ENCODE measurements at places on chromosomes 4 and X.

DNA sequence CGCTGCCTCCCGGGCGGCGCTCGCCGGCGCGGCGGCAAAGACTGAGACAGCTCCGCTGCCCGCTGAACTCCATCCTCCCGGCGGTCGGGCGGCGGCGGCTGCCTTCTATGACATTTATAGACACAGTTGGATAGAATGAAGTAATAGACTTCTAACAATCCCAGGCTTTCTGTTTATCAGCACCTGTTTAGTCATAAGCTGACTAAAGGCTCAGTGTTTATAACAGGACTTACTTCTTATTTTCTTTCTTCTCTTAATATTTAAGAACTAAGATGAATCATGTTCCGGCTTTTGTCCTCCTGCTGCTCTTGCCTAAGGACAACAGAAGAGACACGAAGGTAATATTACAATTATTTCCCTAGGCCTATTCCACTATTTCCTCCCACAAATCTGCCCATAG, 3.9 kb downstream of the ARL13A start:
- no peak for DNase-seq

DNA sequence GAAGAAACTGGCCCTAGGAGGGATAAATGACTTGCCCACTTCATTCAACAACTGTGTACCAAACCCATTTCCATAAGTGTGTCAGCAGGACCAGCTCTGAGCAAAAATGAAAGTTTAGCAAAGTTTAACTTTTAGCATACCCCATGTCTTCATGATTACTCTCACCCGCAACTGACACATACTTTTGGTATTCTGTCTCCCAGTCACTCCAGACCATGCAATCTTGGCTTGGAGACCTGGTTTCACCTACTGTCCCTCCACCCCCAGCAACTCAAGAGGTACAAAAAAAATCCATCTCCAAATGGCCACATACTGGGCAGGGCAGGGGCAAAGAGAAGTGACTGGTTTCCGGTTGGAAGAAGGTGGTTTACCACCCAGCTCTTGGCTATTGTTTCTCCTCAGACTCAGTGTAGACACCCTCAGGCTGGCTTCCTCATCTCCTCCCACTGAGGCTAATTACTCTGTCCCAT, 79.8 kb downstream of the RLIM start:
- peak; percentile 79 for DNase-seq

GRCh38 chrX:129585691-129586090, 45.6 kb downstream of the OCRL start:
- DNase-seq: peak; percentile 52

GRCh38 chr4:119206178-119206577, 6.3 kb upstream of the USP53 start:
- DNase-seq: no peak

GRCh38 chr4:566508-567295, 9.4 kb downstream of the TMEM271 start:
- peak; percentile 30 for DNase-seq

GRCh38 chrX:155966876-155967275, 30.6 kb upstream of the IL9R start:
- peak; percentile 81 for DNase-seq

DNA sequence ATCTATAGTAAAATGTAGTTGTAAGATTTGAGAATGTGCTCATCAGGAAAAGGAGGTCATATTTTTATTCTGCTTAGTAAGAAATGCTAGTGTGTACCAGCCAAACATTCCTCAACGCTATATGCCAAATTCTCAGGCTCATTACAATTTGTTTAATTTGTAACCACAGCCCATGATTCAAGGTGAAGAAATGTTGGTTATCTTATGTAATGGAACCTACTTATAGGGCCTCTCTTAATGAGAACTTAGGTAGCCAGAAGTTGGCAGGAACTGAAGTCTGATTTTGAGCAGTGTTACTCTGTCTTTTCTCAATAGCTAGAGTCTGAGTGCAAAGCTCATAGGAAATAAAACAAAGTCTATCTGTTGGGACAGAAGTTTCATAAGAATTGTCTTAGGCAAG, 595.0 kb downstream of the GLUD2 start:
- DNase-seq: no peak

GRCh38 chr4:121950212-121950679, 1.6 kb downstream of the TRPC3 start:
- no peak for DNase-seq

DNA sequence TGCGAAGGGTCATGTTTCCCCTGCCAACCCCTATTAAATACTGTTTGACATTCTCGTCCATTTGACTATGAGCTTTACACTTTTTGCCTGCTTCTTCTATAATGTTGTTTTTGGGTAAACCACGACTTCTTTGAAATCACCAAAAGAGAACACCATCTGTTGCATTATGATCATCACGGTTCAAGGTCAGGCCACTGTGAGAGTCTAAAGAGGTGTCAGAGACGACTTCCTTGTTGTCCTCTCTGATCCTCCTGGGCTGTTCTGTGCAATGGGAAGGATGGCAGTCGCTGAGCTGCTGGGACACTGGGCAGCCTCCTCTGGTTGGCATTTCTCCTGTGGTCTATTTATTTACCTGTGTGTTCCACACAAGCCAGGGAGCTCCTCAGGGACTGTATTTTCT, 137.5 kb downstream of the RASL11B start:
- DNase-seq: no peak

DNA sequence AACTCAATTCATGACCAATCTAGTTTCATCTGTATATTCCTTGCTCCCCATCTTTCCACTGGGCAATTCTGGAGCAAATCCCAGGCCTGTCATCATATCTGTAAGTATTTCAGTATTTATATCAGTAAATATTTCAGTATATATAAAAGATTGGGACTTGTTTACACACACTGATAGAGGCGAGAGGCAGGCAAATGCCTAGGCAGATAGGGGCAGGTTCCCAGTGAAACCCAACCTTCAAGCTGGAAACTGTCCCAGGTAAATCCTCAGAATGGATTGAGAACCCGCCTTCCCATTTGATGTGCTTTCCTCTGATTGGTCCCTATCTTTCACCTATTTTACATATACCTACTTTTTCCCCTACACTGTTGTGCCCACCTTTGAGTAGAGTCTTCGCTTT, 23.8 kb upstream of the TBC1D1 start:
- no peak for DNase-seq

DNA sequence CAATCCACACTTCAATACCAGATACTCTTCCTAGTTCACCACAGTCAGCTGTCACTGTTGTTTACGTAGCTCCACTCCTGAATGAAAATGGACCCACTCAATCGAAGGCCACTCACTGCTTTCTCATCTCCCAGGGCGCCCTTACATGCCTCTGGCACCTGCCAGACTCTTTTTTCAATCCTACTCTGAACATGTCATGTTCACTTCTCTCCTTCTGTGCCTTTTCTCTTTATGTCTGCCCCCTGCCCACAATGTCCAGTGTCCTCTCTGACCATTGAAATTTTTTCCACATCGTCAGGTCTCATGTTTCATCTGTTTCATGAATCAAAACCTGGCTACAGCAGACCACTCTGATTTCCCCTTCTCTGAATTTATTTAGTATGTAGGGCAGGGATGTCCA, 1.3 kb upstream of the MGAT4D start:
- DNase-seq: no peak

DNA sequence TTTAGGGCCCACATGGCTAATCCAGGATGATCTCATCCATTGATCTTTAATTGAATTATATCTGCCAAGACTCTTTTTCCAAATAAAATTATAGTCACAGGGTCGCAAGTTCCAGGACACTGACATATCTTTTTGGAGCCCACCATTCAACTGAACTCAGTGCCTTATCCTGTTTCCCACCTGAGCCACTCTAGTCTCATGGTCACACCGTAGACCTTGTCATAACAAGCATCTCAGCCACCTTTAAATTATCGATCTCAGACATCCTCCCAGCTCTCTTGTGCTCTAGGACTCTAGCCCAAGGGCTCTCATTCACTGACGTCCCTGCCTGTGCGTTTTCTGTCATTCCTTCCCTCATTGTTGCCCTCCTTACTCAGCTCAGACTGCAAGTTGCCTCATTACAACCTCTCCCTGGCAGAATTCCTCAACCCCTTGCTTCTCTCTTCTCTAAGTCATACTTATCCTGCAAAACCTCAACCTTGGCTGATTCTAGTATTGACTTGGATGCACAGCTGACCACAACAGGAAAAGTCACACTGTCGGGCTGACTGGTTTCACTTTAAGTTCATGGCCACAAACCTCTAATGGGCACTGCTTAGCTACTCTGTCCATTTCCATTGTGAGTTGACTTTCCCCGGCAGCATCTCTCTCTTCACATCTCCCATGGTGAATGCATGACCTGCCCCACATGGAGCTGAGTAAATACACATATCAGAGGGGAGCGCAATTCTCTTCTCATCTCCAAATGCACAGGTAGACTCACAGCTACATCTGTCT, 91.0 kb upstream of the TRIM2 start:
- DNase-seq: no peak

DNA sequence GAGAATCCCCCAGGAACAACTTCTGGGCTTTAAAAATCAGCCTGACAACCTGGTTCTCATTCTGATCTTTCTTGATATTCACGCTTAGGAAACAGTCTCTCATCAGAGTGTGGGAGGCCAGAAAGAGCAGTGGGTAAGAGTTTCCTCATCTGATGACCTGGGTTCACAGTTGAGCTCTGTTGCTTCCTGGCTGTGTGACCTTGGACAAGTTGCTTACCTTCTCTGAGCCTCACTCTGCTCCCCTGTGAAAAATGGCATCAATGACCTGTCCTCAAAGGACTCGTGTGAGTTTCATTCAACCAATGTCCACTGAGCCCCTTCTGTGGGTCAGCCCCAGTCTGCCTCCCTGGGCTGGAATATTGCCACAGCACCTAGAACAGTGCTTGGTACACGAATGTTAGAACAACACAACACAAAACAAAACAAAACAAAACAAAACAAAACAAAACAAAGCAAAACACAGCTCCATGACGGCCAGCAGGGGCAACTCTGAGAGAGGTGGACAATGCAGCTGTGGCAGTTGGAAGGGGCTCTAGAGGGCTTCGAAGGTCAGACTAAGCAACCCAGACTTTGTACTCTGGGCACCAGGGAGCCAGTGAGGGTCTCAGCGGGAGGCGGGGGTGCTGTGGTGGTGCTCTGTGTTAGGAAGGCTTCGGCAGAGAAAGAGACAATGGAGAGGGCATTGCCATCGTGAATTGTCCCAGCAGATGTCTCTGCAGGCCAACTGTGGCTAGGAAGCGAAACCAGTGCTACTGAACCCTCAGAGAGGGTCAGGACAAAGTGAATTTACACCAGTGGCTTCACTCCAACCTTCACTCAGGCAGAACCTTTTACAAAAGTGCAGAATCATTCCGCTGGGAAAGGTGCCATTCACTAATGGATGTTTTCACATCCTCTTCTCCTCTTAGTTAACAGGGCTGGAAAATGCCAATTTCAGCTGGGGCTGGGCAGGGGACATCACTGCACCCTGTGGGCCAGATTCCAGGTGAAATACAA, 14.3 kb upstream of the C4orf50 start:
- no peak for DNase-seq

GRCh38 chrX:50779694-50780093, 34.3 kb downstream of the SHROOM4 start:
- no peak for DNase-seq

- peak; percentile 3 for DNase-seq
Observed at GRCh38 chr4:88706574-88706973, 8.9 kb upstream of the NAP1L5 start.

GRCh38 chr4:139761461-139761860, 95.8 kb downstream of the MGST2 start:
- peak; percentile 67 for DNase-seq

DNA sequence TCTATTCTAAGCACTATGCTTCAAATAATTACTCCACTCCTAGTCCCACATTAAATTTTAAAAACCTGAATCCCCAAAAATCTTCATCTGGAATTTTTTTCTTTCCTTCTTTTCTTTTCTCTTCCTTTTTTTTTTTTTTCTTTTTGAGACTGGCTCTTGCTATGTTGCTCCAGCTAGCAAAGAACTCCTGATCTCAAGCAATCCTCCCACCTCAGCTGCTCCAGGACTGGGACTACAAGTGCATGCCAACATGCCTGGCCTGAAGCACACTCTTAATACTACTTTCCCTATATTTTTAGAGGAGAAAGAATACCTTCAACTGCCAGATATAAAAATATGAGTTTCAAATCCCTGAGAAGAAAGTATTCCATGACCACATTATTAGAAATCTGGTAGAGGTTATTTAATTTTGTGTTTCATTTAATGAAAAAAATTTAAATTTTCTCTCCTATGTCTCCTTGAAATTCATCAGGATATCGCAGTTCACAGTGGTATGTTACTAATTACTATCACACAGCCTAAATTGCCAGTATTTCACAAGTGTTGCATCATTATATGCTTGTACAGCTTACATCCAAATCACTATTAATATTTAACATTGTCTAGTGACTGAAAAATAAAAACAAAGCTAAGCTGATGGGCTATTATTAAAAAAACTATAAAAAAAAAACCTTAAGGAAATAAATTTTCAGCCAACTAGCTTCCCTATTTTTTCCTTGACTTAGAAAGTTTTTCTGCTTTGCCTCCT, 227.8 kb downstream of the NAF1 start:
- DNase-seq: no peak

GRCh38 chr4:73871511-73872310, 2.5 kb downstream of the CXCL1 start:
- no peak for DNase-seq

GRCh38 chr4:76024065-76024464, 768 bp upstream of the CXCL10 start:
- DNase-seq: no peak

DNA sequence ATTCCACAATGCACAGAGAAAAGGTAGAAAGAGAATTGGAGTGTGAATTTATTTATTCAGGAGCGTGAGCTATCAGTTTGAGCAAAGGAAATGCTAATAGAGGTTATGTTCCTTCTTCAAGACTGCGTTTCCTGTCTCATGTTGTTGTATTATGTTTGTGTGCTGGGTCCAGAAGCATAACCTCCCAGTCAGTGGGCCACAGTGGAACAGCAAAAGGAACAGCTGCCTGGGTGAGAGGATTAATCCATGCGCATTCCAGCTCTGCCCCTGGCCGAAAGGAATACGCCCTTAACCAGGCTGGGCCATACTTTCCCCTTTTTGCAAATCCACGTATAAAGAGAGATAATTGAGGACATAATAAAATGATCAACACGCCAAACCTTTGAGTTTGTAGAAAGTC, 32.4 kb upstream of the ARX start:
- no peak for DNase-seq

DNA sequence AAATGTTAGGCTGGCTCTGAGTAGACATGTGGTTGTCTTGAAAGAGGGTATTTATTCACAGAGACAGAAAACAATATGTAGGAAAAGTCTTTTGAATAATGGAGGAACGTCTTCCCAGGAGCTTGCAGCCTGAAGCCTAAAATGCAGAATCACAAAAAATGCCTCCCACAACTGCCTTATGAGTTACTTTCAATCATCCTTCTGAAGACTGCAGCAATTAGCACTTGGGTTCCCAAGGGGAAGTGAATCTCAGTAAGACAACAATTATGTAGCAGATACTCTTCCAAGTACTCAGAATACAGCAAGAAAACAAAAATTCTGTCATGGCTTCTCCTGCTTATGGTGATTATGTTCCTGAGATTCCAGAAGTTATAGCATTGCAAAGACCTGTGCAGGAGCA, 166.6 kb upstream of the TBL1X start:
- no peak for DNase-seq

GRCh38 chr4:186752325-186752724, 28.7 kb upstream of the FAT1 start:
- no peak for DNase-seq

- DNase-seq: no peak
Observed at GRCh38 chr4:152629908-152630307, 49.9 kb downstream of the TMEM154 start.

All from NB4 (cell line).